Stimulated activated CD4-positive, alpha-beta T cell treated with anti-CD3 and anti-CD28 coated beads, Interleukin-15, amount 100 ng/mL, for 1 hour (primary cell): ENCODE measurements at places on chromosomes 3 and 15.

- DNase-seq = no peak
These were observed 11.9 kb upstream of the ROBO2 start for GRCh38 chr3:77028005-77028404.

DNA sequence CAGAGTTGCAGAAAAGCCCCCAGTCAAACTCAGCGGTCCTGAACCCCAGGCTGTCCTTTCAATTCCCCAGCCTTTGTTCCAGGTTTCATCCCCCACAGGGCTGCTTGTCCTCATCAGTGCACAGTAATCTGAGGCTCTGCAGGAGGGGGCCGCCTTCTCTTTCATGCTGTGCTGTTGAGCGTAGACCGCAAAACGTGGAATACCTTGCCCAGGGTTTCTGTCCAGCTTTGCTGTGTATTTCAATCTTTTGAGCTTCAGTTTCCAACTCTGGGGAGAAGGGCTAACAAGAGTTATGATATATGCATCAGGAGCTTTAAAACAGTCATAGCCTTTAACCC, 64.8 kb downstream of the FAM43A start:
- DNase-seq = no peak

DNA sequence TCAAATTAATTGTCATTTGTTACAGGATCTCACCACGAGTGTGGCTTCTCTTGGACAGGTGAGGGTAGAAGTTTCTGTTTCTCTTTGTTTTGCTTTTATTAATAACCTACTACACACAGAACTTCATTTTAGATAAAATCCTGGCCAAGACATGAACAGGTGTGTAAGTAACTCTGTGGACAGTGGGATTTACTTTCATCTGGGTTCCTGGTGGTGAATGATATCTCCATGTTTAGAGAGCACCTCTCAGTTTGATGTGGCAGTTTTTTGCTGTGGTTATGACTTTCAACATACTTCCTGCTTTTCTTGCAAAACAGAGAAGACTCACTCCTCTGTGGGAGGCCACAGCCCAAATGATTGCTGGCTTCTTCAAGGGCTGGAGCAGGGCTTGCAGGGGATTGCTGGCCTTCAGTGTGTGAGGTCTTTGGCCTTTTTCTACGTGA, 71.1 kb upstream of the XCR1 start:
- DNase-seq = no peak

DNA sequence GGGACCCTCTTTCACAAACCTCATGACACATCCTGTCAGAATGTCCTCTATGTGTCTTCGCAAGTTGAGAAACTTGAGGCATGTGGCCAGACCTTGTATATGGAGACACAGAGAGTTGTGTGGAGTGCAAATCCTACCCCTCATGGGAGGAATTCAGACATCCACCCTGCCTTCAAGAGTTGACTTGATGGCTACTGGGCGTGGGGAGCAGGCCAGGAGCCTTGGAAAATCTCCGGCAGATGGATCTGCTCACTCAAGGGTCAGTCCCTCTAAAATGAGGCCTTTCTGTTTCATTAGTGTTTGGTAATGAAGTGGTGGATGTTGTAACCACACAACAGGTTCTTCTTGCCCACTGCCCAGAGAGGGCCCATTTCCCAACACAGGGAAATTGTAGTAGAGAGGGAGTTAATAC, 79.0 kb downstream of the ASB7 start:
- DNase-seq = no peak

- no peak for DNase-seq
These were observed 63.7 kb downstream of the ALCAM start for GRCh38 chr3:105430455-105430854.

DNA sequence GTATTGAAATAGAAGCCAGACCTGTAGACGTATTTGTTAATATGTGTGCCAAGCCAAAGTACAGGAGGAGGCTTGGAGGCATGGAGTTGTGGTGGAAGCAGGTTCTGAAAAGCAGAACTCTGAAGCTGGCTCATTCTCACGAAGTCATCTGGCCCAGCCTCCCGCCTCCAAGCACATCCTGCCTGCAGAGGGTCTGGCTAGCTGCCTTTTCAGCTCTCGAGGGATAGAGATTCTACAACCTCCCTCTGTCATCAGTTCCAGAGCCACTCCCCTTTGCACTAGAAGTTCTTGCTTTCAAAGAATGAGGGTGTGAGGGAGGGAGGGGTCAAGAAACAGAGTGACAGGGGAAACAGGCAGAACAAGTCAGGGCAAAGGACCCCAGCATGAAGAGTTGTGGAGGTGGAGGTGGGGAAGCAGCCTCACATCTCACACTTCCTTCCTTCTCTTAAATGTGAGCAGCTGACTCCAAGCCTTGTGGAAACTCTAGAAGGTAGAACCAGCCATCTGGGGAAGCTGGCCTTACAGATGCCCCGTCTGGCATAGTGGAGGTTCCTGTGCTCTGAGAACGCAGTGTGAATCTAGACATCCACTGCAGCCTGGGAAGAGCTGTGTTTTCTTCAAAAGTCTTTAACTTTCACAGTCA, 95.3 kb downstream of the SLC49A4 start:
- no peak for DNase-seq

GRCh38 chr15:40307421-40308211, at the start of gene PLCB2:
PLCB2 (minus strand) TSS chr15:40307935; CDS start chr15:40307672, 263 bp downstream.
- DNase-seq = peak; percentile 54

DNA sequence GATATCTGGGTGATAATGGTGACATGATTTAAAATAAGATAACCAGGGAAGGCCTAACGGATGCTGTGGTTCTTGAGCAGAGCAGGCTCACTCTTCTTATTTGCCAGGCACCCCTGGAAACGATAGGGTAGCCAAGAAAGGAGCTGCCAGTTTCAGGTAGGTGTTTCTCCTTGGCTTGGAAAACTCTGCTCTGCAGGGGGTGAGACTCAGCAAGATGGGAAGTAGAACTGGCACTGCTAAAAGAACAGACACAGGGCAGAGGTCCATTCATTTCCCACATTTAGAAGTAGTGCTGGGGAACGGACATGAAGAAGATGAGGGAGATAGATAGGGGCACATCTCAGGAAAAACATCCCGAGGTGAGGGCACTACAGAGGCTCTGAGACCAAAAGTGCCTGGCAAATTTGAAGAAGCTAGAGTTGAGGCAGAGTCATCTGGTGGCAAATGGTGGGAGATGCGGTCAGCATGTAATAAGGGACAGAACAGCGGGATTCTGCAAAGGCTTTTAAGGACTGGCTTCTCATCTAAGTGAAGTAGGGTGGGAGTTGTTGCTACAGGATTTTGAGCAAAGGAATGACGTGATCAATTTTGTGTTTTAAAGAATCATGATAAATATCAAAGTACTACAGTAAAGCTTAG, 323.4 kb upstream of the PLSCR5 start:
- no peak for DNase-seq

GRCh38 chr15:70156671-70157271, 59.1 kb upstream of the TLE3 start:
- no peak for DNase-seq

GRCh38 chr3:131596884-131597283, 94.1 kb upstream of the MRPL3 start:
- no peak for DNase-seq

DNA sequence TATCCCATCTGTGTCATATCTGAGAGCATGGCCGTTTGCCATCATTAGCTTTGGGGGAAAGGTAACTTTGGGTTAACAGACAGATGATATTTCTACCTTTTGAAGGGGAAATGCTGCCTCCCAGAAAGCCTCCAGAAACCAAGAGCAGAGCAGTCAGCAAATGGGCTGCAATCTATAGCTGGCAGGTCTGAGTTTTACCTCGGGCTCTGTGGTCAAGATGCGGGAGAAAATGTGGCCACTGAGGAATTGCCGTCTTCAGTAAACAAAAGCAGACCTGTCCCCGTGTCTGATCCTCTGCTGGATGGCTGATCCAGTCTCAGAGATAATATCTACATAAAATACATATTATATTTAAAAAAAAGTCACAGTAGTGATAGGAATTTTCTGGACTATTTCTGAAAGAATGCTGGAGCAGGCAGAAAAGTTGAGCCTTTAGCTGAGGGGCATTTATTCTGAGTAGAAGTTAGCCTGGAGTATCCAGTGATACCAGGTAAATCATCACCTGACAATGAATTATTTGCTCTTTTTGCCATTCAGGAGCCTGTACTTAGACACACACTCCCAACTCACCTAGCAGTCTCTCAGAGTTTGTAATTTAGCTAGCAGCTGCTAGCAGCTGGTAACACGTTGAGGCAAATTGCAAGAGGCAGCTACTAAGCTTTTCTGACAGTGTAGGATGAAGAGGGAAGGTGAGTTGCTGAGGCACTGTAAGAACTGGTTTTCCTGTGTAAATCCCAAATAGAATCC, 285.3 kb upstream of the RARB start:
- DNase-seq = no peak

DNA sequence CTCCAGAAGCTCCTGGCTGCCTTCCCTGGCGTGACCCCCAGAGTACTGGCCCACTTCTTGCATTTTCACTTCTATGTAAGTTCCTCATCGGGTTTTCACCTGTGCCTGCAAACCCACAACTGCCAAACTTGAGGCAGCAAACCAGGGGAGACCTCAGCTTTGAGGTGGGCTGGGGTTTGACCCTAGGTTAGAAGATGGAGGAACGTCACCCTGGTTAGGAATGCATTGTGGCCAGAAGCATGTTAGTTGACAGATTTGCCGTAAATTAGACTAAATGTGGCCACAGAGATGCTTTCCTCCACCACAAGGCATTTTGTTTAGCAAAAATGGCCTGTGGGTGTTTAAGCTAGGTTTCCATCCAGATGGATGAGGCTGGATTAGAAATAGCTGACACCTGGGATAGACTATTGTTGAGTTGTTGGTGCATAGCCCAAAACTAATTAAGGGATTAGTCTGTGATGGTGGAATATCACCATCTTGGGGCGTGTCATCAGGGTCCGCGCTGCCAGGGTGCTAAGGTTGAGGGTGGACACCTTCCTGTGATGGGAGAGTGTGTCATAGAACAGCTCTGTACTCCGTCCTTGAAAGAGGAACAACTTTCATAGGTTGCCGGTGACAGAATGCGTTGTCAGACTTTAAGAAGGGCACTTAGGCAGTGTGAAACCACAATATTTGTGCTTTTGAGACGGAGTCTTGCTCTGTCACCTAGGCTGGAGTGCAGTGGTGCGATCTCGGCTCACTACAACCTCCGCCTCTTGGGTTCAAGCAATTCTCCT, 3.6 kb downstream of the NISCH start:
- no peak for DNase-seq

GRCh38 chr3:9750556-9751411, 1.0 kb downstream of the OGG1 start:
- DNase-seq = no peak

GRCh38 chr15:78365917-78366316, 25.8 kb downstream of the CRABP1 start:
- DNase-seq = no peak

DNA sequence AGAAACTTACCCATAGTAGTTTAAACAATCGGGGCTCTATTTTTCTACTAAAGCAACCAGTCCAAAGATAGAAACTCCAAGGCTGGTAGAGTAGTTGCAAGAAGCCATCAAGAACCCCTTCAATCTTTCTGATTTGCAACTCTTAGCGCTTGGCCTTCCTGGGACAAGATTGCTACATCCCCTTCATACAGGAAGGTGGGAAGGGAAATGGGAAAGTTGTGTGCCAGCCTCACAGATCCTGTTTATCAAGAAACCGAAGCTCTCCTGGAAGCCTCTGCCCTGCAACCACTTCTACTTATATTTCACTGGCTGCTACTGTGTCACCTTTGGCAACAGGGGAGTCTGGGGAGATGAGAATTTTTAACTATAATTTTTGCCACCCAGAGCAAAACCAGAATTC, 46.2 kb downstream of the OSBPL10 start:
- DNase-seq = no peak

DNA sequence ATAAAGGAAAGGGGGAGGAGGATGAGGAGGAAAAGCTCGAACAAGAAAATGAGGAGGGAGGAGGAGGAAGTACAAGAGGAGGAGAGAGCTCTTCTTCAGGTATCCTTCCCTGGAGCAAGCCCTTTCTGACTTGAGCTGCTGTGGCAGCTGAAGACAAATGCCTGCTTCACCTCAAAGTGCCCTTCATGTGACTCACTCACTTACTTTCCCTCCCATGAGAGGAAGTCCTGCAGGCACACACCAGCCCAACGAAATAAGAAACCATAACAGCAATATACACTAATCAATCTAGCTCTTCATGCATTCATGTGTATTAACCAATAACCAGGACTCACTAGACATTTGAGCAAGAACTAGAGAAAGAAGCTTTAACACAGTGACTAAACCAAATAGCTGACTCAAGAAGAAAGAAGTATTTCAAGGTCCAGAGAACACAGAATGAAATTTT, 251.9 kb downstream of the IGSF11 start:
- DNase-seq = no peak

- DNase-seq = no peak
These were observed 90.1 kb downstream of the FBN1 start for GRCh38 chr15:48555241-48555881.

- DNase-seq = no peak
These were observed 594 bp upstream of the ICE2 start for GRCh38 chr15:60479361-60480110.

DNA sequence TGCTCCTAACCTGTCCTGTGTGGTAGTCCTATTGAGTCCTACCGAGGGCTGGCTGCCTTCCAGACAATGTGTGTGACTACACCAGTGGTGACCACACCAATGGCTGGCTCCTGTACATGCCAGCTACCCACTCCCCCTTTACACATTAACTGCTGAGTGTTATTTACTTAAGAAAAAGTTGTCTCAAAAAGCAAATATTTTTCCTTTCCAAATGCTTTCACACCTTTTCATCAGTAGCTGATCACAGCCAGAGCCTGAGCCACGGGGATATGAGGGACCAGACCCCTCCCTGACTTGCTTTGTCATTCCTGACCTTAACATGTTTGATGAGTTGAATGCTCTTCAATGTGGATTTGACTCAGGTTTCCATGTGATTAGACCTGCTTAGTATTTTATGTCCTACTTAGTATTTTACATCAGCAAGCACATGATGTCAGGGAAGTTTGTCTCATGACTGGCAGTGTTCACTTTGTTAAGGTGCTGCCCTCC, 29.6 kb upstream of the GREM1 start:
- DNase-seq = no peak

GRCh38 chr3:131608296-131608695, 105.5 kb upstream of the MRPL3 start:
- DNase-seq = no peak

DNA sequence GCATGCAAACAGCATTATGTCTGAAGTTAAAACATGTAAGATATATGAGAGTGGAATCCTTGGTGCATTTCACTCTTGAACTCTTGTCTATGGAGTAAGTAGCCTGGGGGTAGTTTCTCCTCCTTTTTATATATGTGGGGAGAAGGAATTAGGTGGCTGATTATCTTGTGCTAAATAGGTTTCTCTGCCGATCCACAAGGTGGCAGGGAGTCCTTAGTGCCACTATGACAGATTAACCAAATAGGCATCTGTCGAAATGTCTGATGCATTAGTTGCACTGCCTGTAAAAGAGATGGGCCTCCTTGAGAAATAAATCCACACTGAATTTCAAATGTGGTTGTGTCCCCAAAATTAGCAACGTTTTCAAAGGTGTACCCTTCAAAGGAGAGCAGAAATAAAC, 170.1 kb downstream of the CNTN4 start:
- no peak for DNase-seq

GRCh38 chr3:9087831-9088413, 124.7 kb upstream of the RAD18 start:
- no peak for DNase-seq
